Cardiac atrium fibroblast (primary cell): ENCODE measurements at places on chromosomes 12 and 14. TPM values are rescaled to one million over a fixed set of nuclear protein-coding genes. Genes with fewer than 3 reads are reported as not detected.

Gene PLEKHG7
- not detected in 2 replicates for total RNA-seq

Gene ACOT6
- not detected in 2 replicates for total RNA-seq

Gene RERG
- 0.72 and 1.6 TPM in 2 replicates for total RNA-seq

Gene SOCS4
- total RNA-seq = 7.9 and 13.1 TPM in 2 replicates

Gene PPP4R4
- total RNA-seq = not detected in 2 replicates

Gene PRKAB1
- 9.9 and 24.0 TPM in 2 replicates for total RNA-seq

Gene CCDC196
- not detected in 2 replicates for total RNA-seq

Gene CRIP1
- 2.9 and 18.4 TPM in 2 replicates for total RNA-seq

Gene CLEC4C
- total RNA-seq = not detected in 2 replicates

Gene PXN
- total RNA-seq = 78.2 and 84.7 TPM in 2 replicates

Gene OTX2
- total RNA-seq = not detected in 2 replicates

Gene ADAMTS20
- not detected in 2 replicates for total RNA-seq

Gene TPPP2
- not detected in 2 replicates for total RNA-seq

Gene EIF2B2
- total RNA-seq = 25.1 and 35.5 TPM in 2 replicates

Gene TSPAN19
- not detected in 2 replicates for total RNA-seq

Gene ADCY4
- total RNA-seq = 1.8 and 2.3 TPM in 2 replicates

Gene TULP3
- total RNA-seq = 20.9 and 27.4 TPM in 2 replicates

Gene KLHL33
- 0.49 TPM in 1 of 2 replicates, not detected in the other for total RNA-seq

Gene AKAP3
- total RNA-seq = 0.16 and 0.18 TPM in 2 replicates

Gene RBMS2
- 14.9 and 15.3 TPM in 2 replicates for total RNA-seq

Gene PSMD9
- total RNA-seq = 90.4 and 107 TPM in 2 replicates

Gene CARMIL3
- total RNA-seq = 0.16 TPM in 1 of 2 replicates, not detected in the other

Gene NEDD1
- total RNA-seq = 12.6 and 14.4 TPM in 2 replicates

Gene SLC17A8
- not detected in 2 replicates for total RNA-seq

Gene MIP
- not detected in 2 replicates for total RNA-seq

Gene KLRC2
- not detected in 2 replicates for total RNA-seq

Gene SLC7A8
- 0.32 and 2.0 TPM in 2 replicates for total RNA-seq

Gene IGFBP6
- total RNA-seq = 275 and 379 TPM in 2 replicates

Gene BATF
- total RNA-seq = not detected in 2 replicates

Gene ITPR2
- total RNA-seq = 12.8 and 26.5 TPM in 2 replicates

Gene TRIM9
- 0.49 and 2.7 TPM in 2 replicates for total RNA-seq

Gene DHH
- total RNA-seq = not detected in 2 replicates

Gene RD3L
- not detected in 2 replicates for total RNA-seq

Gene TSPAN11
- total RNA-seq = not detected in 2 replicates

Gene SRRM4
- not detected in 2 replicates for total RNA-seq

Gene EXOC3L4
- total RNA-seq = 1.6 TPM in 1 of 2 replicates, not detected in the other

Gene KERA
- total RNA-seq = not detected in 2 replicates
